Sigmoid colon (tissue), 7 donors: ENCODE measurements at places on chromosomes 13 and 19. TPM values are rescaled to one million over a fixed set of nuclear protein-coding genes. Genes with fewer than 3 reads are reported as not detected.

- no peaks in the 10 kb centered on the region for H3K27me3 ChIP-seq
- H3K4me3 ChIP-seq = no peak overlapping the region
- no peaks in the 10 kb centered on the region for H3K36me3 ChIP-seq
- no peak for DNase-seq
- H3K27ac ChIP-seq = no peak overlapping the region
These were observed 17.5 kb upstream of the N4BP2L1 start for GRCh38 chr13:32445461-32445860.

GRCh38 chr13:26025196-26025595 lies 26.6 kb downstream of the SHISA2 start:
- DNase-seq = no peak
- H3K36me3 ChIP-seq = no peaks in the 10 kb centered on the region
- H3K27me3 ChIP-seq = no peaks in the 10 kb centered on the region
- no peaks in the 10 kb centered on the region for H3K4me1 ChIP-seq

DNA sequence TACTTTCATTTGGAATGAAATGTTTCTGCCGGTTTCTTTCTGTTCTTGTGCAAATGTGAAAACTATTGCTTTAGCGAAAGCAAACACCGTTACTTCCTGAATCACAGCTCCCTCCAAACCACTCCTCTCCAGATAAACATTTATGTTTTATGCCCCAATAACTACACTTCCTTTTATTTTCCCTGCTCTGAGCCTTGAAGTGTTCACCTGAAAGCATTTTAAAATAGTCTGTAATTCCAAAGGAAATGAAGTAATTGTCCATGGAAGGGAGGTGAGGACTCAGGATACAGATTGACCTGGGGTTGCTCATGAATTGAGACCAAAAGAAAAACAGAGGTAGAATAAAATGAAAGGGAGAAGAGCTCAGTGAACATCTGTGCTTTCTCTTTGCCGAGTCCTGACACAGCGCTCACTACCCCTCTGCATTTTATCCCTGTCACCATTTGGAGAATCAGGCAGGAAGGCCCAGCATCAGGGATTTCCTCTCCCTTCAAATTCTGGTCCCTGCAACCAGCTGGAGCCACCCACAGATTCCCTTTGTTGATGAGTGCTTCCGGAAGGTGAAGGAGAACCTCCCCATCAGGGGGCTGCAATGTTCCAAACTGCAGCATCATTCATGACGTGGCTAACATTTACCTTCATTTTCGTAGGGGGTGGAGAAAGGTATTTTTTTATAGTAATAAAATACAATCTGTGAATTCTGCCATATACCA lies 171.9 kb downstream of the ITGBL1 start:
- no peaks in the 10 kb centered on the region for H3K36me3 ChIP-seq
- H3K4me1 ChIP-seq = peaks cover 9% of the 10 kb centered on the region
- H3K4me3 ChIP-seq = no peak overlapping the region
- H3K27ac ChIP-seq = peak overlapping the region; percentile 30

DNA sequence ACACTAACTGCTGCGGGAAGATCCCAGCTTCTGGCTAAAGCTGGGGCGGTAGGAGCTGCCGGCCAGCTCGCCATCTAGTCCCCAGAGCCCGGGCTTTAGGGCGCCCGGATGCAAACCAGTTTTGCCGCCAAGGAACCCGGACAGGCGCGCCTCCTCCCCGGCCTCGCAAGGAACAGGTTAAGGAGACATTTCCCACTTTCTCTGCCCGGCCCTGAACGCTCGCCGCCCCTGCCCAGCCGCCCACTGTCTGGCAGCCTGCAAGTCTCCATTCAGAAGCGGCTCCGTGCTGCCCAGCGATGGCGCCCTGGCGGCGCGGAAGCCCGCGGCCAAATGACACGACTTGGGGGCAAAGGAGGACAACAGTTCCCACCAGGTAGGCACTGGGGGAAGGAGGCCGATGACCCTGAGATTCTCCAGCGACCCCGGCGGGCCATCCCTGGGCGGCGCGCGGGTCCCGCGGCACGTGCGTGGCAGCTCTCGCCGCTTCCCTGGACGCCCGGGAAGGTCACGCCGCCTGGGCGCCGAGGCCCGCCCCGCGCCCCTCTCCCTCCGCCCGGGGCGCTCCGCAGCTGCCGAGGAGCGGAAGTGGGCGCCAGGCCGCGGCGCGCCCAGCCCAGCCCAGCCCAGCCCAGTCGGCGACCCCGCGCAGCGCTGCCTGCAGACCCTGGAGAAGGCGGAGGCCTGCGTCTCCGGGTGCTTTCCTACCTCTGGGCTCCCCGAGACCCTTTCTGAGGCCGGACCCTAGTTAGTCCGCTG lies 42.2 kb upstream of the HNRNPA1L2 start:
- H3K36me3 ChIP-seq = no peaks in the 10 kb centered on the region
- peak overlapping the region; percentile 72 for H3K27ac ChIP-seq
- DNase-seq = no peak
- peak overlapping the region; percentile 55 for H3K4me3 ChIP-seq
- H3K4me1 ChIP-seq = peaks cover 8% of the 10 kb centered on the region
- H3K27me3 ChIP-seq = no peaks in the 10 kb centered on the region

DNA sequence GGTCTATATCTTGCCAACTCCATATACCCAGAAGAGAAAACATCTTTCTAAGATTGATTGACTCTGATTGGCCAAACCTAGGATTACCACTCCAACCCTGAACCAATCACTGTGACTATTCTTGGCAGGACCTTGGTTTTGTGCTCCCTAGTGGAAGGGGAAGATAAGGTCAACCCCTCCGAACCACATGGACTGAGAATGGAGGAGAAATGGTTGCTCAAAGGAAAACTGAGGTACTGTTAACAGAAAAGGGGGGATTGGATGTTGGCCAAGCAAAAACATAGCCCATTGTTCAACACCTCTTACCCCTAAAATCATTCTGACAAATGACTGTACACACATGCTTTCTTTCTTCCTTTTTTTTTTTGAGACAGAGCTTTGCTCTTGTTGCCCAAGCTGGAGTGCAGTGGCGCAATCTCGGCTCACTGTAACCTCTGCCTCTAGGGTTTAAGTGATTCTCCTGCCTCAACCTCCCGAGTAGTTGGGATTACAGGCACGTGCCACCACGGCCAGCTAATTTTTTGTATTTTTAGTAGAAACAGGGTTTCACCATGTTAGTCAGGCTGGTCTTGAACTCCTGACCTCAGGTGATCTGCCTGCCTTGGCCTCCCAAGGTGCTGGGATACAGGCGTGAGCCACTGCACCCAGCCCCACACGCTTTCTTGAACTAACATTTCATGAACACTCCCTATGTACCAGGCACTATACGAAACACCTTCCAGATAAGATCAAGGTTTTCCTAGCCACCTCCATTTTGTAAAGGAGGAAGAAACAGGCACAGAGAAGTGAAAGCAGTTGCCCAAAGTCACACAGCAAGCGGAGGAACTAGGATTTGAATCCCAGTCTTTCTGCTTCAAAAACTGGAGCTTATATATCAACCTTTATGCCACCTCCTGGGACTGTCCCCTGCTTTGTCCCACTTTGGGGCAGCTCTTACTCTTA lies 6.5 kb downstream of the MEIOSIN start:
- no peaks in the 10 kb centered on the region for H3K4me1 ChIP-seq
- DNase-seq = no peak
- H3K36me3 ChIP-seq = no peaks in the 10 kb centered on the region
- H3K27me3 ChIP-seq = no peaks in the 10 kb centered on the region

- H3K4me1 ChIP-seq = no peaks in the 10 kb centered on the region
- no peaks in the 10 kb centered on the region for H3K27me3 ChIP-seq
- H3K4me3 ChIP-seq = no peak overlapping the region
- H3K27ac ChIP-seq = peak overlapping the region; percentile 85
- no peaks in the 10 kb centered on the region for H3K36me3 ChIP-seq
- DNase-seq = peak; percentile 98
These were observed 5.6 kb downstream of the TLE6 start for GRCh38 chr19:2982983-2983350.

DNA sequence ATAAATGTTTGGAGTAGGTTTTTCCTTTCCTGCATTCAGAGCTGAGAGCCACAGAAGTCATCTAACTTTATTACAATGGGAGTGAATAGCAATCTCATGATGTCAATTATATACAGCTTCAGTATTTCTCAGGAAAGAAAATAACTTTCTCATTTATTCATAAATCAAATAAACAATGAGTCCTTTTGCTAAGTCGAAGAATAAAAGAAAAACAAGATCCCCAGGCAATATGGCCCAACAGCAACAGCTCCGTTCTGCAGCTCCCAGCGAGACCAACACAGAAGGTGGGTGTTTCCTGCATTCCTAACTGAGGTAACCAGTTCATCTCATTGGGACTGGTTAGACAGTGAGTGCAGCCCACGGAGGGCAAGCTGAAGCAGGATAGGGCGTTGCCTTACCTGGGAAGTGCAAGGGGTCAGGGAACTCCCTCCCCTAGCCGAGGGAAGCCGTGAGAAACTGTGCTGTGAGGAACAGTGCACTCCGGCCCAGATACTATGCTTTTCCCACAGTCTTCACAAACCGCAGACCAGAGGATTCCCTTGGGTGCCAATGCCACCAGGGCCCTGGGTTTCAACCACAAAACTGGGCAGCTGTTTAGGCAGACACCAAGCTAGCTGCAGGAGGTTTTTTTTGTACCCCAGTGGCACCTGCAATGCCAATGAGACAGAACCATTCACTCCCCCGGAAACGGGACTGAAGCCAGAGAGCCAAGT lies 128.2 kb downstream of the SLITRK1 start:
- no peak for DNase-seq
- no peak overlapping the region for H3K27ac ChIP-seq
- no peaks in the 10 kb centered on the region for H3K4me1 ChIP-seq
- H3K27me3 ChIP-seq = no peaks in the 10 kb centered on the region
- H3K36me3 ChIP-seq = no peaks in the 10 kb centered on the region

GRCh38 chr13:113361406-113361805 lies 2.5 kb downstream of the GRTP1 start:
- H3K27ac ChIP-seq = no peak overlapping the region
- H3K36me3 ChIP-seq = no peaks in the 10 kb centered on the region
- H3K27me3 ChIP-seq = no peaks in the 10 kb centered on the region
- H3K4me3 ChIP-seq = no peak overlapping the region
- no peak for DNase-seq

GRCh38 chr13:28128926-28129325 lies 9.4 kb upstream of the PAN3 start:
- no peak for DNase-seq
- H3K27ac ChIP-seq = no peak overlapping the region
- H3K27me3 ChIP-seq = no peaks in the 10 kb centered on the region
- H3K4me1 ChIP-seq = no peaks in the 10 kb centered on the region
- no peaks in the 10 kb centered on the region for H3K36me3 ChIP-seq
- H3K4me3 ChIP-seq = no peak overlapping the region

DNA sequence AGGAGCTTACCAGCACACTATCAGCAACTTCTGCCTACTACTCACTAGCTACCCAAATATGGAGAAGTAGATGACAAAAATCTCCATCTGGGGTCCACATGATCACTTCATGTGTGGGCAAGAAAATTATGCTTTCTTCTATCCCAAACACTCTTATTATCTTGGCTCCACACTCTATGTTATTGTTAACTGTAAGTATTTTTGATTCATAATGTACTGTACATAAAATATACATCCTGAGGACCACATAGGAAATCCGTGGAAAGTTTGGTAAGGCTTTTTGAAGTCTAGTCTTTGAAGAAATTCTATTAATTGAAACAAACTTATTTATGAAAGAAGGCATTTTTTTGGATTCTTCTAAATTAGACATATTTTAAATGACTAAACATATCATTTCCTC lies 378.8 kb downstream of the DACH1 start:
- no peak overlapping the region for H3K4me3 ChIP-seq
- H3K4me1 ChIP-seq = no peaks in the 10 kb centered on the region
- H3K27ac ChIP-seq = no peak overlapping the region
- no peaks in the 10 kb centered on the region for H3K36me3 ChIP-seq
- H3K27me3 ChIP-seq = no peaks in the 10 kb centered on the region
- DNase-seq = no peak

GRCh38 chr19:11506101-11506555 lies 489 bp upstream of the ZNF653 start:
- peak overlapping the region; percentile 98 for H3K27ac ChIP-seq
- DNase-seq = no peak
- no peaks in the 10 kb centered on the region for H3K27me3 ChIP-seq
- peaks cover under 1% of the 10 kb centered on the region for H3K36me3 ChIP-seq

- H3K27ac ChIP-seq = no peak overlapping the region
- H3K4me3 ChIP-seq = no peak overlapping the region
- H3K27me3 ChIP-seq = peaks cover 50% of the 10 kb centered on the region
- no peaks in the 10 kb centered on the region for H3K36me3 ChIP-seq
- no peak for DNase-seq
- H3K4me1 ChIP-seq = peaks cover 40% of the 10 kb centered on the region
These were observed 829 bp downstream of the KCNC3 start for GRCh38 chr19:50328224-50328872.

- H3K36me3 ChIP-seq = no peaks in the 10 kb centered on the region
- H3K27me3 ChIP-seq = no peaks in the 10 kb centered on the region
- H3K27ac ChIP-seq = no peak overlapping the region
- no peak for DNase-seq
- H3K4me3 ChIP-seq = no peak overlapping the region
These were observed 463.2 kb downstream of the KLF5 start for GRCh38 chr13:73521985-73522524.

DNA sequence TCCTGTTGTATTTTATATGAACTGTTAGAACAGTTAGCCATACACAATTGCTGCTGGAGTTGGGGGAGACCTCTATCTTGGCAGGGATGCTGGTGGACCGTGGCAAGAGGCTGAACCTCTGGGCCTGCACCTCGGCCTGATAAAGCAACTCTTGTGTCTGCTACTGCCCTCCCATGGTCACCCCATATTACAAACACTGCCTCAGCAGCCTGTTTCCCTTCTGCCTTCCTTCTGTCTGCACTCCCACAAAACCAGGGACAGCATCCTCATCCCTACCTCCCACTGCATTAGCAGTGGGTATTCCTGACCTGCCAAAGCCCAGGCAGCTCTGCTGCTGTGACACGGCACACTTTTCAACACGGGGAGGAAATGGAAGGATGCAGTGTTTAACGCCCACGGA lies 456.4 kb downstream of the FGF14 start:
- no peak overlapping the region for H3K27ac ChIP-seq
- no peak overlapping the region for H3K4me3 ChIP-seq
- H3K4me1 ChIP-seq = no peaks in the 10 kb centered on the region

- no peak overlapping the region for H3K27ac ChIP-seq
- no peaks in the 10 kb centered on the region for H3K27me3 ChIP-seq
- no peaks in the 10 kb centered on the region for H3K36me3 ChIP-seq
- no peak overlapping the region for H3K4me3 ChIP-seq
These were observed 13.1 kb upstream of the ZNF888 start for GRCh38 chr19:52936151-52936953.

GRCh38 chr13:26325876-26326275 lies 71.9 kb downstream of the CDK8 start:
- no peaks in the 10 kb centered on the region for H3K27me3 ChIP-seq
- no peaks in the 10 kb centered on the region for H3K36me3 ChIP-seq
- peaks cover 48% of the 10 kb centered on the region for H3K4me1 ChIP-seq
- DNase-seq = no peak
- H3K27ac ChIP-seq = peak overlapping the region; percentile 69

The COL5A3 gene
- 9.6 TPM for total RNA-seq

The NOVA2 gene
- 0.68 TPM for total RNA-seq

The SHISA7 gene
- 0.28 TPM for total RNA-seq

The KLK12 gene
- total RNA-seq = not detected

The VSTM1 gene
- total RNA-seq = not detected

The KCNJ14 gene
- 0.16 TPM for total RNA-seq

The CUL4A gene
- total RNA-seq = 74.5 TPM

The CLC gene
- total RNA-seq = not detected

The GCDH gene
- 24.7 TPM for total RNA-seq

The SHD gene
- not detected for total RNA-seq

The ZIC5 gene
- not detected for total RNA-seq
